ENCODE measurements at places on chromosomes 1 and 21.
A peak's percentile ranks its signal among the peaks of the same experiment; 100 is the strongest.

- DNase-seq = no peak
Measured at GRCh38 chr1:16938351-16939321, 16.9 kb downstream of the CROCC start.

DNA sequence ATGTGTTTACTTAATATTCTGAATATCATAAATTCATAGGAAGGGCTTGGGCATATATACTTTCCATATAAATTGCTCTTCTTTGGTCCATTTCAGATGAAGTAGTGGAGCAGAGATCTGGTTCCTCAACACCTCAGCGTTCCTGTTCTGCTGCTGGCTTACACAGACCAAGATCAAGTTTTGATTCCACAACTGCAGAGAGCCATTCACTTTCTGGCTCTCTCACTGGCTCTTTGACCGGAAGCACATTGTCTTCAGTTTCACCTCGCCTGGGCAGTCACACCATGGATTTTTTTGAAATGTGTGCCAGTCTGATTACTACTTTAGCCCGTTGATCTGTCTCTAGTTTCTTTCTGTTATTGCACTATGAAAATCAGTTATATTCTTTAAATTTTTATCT lies 62.3 kb downstream of the PRKAA2 start:
- DNase-seq = no peak

DNA sequence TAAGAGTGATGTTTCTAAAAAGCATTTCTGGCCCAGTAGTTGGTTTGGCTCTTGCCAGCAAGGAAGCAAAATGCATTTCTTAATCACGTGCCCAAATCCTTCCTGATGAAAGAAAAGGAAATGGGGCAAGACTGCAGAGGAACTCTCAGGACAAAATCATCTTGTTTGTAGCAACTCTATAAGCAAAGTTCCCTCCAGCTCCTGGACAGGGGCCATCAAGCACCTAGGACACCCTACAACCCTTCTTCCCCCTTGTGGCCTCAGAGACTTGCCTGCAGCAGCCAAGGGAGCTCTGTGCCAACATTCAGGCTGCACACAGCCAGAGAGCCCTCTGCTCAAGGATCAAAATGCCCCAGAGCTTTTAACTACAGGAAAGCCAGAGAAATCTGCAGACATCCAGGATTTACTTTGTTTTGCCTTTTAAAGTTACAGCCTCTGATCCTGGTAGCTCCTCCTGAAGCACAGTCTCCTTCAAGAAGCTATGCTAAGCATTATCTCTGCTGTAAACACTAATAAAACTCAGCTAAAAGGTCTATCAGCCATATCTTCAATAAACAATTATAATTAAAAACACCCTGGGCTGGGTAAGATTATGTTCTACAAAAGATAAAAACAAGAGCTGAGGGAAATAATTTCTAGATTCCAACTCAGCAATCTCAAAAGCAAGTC lies 105.0 kb downstream of the KIAA0319L start:
- no peak for DNase-seq

- DNase-seq = no peak
Measured at GRCh38 chr21:46379105-46379504, 55.1 kb downstream of the PCNT start.

DNA sequence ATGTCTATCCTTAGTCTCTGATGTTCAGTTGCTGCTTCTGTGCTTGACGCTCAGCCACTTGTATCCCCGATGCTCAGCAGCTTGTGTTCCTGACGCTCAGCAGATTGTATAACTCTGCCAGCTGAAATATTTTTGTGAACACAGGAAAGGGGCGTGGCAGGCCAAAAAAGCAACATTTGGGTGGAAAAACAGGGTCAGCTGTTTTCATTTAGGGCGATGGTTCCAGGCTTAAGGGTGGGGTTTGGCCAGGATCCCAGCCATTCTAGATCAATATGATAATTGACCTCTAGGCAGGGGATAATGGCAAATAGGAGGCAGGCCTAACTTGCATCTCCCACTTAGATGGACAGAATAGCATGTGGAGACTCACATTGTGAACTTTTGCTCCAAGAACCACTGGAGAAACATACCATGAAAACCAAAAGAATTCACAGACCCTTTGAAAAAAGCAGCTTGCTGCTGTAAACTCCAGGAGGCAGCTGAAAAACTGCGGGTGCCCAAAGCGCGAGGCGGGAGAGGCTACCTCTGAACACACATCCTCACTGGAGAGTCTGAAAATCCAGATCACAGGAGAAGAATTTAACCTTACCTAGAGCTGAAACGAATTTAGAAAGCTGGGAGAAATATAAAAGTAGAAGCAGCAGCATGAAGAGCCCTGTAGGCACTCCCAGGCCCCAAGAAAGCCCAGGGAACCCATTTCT lies 58.3 kb downstream of the ZNF648 start:
- DNase-seq = no peak

DNA sequence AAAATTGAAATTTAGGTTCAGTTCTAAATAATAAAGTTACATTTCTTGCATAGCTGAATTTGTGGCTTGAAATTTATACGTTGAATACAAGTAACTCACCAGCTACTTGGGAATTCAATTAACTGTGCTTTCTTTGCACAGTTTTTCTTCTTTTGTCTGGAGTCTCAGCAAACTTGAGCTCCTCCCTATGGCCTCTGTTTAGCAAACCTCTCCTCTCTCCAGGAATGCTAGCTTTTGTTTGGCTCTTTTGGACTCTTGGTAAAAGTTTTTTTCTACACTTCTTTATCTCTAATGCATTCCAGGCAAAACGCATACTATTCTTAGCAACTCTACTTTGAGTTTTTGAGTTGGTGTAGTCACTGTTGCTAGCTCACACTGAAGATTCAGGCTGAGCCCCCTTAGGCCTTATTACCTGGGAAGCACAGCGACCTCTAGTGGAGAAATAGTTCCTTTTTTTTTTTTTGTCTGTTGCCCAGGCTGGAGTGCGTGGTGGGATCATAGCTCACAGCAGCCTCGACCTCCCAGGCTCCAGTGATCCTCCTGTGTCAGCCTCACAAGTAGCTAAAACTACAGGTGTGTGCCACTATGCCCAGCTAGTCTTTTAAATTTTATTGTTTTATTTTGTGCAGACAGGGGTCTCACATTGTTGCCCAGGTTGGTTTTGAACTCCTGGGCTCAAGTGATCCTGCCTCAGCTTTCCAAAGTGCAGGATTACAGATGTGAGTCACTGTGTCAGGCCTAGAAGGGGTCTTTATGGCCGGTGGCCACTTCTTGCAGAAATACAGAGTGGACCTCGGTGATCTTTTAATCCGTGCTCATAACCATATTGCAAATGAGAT lies 61.7 kb downstream of the CASQ2 start:
- peak; percentile 47 for DNase-seq

DNA sequence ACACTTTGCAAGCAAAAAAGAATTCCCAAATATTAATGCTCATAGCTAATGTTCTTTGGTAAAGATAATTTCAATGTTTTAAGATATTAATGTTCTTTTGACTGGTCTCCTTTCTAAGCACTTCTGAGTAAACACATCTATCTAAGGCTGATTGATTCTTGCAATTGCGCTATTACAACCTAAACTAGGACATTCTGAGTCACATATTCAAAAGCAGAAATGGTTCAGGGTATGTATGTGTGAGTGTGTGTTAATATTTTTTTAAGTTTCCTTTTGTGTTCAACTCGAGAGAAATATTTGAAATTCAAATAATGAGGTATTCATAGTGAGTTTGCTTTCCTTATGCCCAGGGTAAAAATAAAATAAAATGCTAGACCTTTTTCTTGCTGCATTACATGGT lies 203.6 kb upstream of the GRIK3 start:
- peak; percentile 60 for DNase-seq

- no peak for DNase-seq
Measured at GRCh38 chr1:219159946-219160645, 13.6 kb upstream of the LYPLAL1 start.

DNA sequence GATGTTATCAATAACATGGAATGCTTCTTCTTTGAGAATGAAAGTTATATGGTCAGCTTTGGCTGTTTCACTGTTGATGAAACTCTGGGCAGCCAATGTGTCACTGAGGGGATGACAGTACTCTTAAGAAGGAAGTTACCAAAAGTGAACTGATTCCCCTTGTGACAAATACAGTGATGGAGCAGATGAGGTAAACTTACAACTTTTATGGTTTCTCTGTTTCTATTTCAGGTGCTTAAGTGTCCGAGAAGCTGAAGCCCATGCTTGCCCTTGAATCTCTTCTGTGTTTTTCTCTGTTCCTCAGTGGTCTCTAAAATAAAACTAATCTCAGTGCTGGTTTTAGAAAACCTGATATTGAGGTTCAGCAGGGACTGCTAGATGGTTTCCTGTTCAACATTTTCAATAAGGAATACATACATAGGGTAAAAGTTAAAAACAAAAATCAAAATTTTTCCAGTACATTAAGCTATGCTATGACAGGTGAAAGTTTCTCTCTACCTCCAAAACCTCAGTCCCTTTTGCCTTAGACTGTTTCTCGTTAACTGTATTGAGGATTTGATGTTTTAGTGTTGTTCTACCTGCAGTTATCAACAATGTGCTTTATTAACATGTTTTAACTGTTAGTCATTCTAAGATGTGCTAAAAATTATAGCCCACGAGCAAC lies 454.4 kb upstream of the ADGRL4 start:
- DNase-seq = no peak

DNA sequence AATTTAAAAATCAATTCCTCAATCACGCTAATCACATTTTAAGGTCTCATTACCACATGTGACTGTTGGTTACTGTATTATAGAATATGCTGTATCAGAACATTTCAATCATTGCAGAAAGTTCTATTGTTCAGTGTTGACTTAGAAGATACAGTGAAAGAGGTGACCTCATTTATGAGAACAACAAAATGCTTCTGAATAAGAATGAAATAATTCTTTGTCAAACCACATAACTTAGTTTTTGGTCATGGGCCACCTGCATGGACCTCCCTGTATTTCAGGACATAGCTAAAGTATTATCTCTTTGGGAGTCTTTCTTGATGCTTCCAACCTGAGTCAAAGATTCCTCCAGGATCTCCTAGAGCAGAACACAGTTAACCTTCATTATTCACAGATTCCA lies 22.3 kb downstream of the MFSD2A start:
- DNase-seq = no peak

GRCh38 chr1:197437601-197438000 lies 169.5 kb downstream of the CRB1 start:
- DNase-seq = no peak

GRCh38 chr1:177411381-177411780 lies 240.6 kb downstream of the BRINP2 start:
- DNase-seq = no peak

- no peak for DNase-seq
Measured at GRCh38 chr1:25641329-25641725, 24.7 kb downstream of the MAN1C1 start.

DNA sequence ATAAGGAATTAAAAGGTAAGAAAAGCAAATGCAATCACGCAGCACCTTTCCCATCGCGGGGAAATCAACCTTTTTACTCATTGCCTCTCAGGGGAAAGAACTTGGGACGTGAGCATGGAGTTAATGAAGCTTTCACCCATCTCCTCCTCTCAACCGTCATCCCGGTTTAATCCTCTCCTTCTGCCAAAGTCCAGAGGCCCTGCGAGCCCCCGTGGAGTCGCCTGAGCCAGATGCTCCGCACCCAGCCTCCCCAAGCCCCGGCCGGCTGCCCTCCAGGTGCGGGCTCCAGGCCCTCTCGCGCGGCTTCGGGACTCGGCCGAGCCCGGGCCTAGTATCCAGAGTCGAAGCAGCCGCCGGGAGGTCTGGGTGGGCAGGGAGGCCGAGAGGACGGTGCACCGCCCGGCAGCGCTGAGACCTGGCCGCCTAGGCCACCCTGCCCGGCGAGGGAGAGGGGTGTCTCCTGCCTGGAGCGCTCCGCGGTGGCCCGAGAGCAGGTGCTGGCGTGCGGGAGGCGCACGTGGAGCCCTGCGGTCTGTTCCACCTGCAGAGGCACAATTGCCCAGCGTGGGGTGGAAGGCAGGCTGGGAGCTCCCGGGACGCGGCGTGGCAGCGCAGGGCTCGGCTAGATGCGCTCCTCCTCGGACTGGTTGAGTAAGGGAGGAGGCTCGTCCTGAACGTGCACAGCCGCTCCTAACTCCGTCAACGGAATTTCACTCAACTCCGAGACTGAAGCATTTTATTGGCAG lies 218.5 kb downstream of the SDCCAG8 start:
- DNase-seq = no peak

DNA sequence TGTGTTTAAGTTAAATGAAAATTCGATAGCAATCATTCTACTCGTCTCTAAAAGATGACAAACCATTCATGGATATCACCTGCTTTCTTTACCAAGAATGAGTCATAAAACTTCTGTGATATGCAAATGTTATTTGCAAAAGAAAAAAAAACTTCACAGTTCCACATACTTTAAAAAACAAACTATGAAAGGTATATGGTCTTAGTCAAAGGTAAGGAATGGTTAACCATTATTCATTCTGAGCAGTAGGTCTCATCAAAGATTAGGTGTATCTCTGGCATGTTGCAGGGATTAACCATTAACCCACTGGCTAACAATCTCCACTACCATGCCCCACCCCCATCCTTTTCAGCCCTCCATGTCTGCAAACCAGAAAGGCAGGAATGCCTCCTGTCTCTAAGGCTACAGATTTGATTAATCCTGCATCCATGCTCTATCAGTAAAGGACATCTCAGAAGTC lies 44.4 kb downstream of the PTPN14 start:
- no peak for DNase-seq

Data from NCI-H510A treated with DMSO at 0.1 percent for 48 hours (cell line).